ENCODE measurements at places on chromosomes 3 and 15.

DNA sequence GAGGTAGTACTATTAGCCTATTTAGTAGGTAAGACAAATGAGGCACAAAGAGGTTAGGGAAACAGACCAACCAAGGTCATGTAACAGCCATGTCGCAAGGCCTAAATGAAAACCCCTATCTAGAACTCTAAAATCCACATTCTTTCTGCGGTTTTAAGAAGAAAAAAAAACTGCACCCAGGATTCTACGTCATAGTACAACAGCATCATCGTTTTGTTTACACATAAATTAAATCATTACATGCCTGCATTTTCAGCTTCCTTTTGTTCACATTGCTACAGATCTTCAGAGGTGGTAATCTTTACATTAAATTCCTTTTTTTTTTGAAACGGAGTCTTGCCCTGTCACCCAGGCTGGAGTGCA is 548 bp upstream of the PSMD6 start:
- no peak for DNase-seq

GRCh38 chr3:172568701-172569100 is 45.5 kb upstream of the TNFSF10 start:
- no peak for DNase-seq

DNA sequence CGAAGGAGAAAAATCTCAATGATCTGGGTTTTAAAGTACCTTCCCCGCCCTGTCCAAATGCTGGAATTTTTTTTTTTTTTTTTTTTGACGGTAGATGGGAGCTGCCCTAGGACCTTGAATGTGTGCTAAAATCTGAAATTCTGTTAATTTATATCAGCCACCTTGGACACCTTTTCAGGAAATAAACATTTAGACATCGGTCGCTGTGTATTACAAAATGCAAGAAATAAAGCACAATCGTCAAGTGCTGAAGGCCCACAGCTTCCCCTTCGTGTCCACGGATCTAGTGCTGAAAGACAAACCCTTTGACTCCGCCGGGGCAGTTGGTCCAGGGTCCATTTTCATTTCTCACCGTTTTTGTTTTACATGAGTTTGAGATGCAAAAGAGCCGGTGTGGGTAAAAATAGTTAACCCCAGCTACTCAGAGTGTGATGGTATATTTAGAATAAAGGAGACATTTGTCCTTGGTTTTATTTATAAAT is 90.2 kb upstream of the CHD2 start:
- peak; percentile 53 for DNase-seq

DNA sequence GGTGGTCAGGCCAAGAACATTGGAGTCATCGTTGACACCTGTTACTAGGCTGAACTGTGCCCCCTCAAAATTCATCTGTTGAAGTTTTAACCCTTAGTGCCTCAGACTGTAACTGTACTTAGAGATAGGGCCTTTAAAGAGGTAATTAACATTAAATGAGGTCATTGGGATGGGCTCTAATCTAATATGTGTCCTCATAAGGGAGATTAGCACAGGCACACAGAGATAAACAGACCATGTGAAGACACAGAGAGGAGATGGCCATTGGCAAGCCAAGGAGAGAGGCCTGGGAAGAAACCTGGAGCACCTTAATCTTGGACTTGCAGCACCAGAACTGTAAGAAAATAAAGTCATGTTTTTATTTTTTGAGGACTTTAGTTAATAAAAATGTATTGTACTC is 59.6 kb downstream of the PLCL2 start:
- no peak for DNase-seq

GRCh38 chr3:122920986-122921385 is 106.6 kb downstream of the SEMA5B start:
- DNase-seq: no peak

DNA sequence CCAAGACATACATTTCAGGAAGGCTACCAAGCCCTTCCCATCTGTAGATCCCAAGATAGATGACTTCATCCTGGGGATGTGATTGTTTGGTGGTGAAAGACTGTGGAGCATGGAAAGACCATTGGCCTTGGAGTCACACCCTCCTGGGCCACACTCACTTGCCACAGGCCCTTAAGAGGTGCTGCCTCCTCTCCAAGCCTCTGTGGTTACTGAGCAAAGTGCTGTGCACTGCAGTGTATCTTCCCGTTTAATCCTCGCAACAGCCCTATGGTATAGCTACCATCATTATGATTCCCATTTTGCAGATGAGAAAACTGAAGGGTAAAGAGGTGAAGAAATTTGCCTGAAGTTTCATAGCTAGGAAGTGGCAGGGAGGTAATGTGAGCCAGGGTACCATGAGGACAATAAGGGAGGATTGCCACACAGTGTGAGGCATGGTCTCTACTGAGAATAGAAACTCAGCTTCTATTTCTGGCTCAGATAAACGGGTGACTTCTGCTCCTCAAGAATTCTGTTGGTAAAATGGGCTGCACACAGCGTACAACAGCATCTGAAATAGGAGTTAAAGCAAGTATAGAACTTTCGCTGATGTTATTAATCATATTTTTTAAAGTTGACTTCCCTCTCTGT is 23.9 kb upstream of the RHO start:
- no peak for DNase-seq

DNA sequence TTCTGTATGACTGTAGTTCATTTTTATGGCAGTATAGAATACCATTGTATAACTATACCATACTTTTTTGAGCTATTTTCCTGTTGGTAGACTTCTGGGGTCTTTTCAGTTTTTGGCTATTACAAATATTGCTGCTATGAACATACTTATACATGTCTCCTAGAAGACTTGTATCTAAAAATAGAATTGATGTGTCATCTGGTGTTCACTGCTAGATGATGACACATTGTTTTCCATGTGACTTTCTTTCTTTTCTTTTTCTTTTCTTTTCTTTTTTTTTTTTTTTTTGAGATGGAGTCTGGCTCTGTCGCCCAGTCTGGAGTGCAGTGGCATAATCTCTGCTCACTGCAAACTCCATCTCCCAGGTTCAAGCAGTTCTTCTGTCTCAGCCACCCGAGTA is 69.8 kb downstream of the SH3GL3 start:
- DNase-seq: no peak

DNA sequence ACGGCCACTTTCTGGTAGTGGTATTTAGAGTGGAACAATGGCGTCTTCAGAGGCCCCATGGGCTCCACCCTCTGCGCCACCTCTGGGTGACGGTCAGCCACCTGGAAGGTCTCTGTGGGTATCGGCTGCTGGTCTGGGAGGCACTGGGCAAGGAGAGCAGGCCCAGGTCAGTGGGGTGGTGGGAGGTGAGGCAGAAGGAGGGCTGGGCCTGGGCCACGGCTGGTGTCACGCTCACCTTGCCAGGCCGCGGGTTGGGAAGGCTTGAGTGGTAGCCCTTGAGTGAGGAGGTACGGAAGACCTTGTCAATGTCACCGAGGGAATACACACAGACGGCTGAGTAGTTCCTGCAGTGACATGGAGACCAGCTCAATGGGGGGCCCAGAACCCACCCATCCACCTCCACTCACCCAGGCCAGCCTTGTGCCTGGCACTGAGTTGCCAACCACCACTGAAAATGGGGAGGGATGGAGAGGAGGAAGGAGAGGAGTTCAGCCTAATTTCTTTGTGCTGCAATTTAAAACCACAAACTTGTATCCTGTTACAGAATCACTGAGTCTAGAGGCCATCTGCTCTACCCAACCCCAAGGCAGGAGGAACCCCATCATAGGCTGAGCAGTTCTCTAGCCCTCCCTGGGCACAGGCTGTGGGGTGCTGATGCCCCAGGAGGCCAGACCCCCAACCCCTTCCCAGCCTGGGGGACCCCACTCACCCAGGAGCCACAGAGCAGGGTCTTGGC is 19.0 kb downstream of the SEMA7A start:
- DNase-seq: no peak

- DNase-seq: no peak
Observed at GRCh38 chr3:127543441-127543840, 47.1 kb downstream of the TPRA1 start.

GRCh38 chr15:63967616-63968015 is 78.7 kb downstream of the DAPK2 start:
- no peak for DNase-seq

DNA sequence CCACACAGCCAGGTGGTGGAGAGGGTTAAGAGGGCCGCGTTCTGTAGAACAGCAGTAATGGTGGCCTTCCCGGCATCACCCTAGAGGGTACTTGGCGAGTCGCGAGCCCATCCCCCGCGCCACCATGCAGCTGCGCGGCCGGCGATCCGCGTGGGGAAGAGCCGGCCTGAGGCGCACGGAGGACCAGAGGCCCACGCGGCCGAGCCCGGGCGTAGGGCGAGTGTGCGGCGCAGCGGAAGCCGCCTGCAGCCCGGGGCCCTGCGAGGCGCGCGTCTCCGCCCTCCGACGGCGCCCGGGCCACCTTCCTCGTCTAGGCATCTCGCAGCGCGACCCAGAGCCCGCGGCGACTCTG is 423 bp downstream of the TKT start:
- DNase-seq: peak; percentile 46

DNA sequence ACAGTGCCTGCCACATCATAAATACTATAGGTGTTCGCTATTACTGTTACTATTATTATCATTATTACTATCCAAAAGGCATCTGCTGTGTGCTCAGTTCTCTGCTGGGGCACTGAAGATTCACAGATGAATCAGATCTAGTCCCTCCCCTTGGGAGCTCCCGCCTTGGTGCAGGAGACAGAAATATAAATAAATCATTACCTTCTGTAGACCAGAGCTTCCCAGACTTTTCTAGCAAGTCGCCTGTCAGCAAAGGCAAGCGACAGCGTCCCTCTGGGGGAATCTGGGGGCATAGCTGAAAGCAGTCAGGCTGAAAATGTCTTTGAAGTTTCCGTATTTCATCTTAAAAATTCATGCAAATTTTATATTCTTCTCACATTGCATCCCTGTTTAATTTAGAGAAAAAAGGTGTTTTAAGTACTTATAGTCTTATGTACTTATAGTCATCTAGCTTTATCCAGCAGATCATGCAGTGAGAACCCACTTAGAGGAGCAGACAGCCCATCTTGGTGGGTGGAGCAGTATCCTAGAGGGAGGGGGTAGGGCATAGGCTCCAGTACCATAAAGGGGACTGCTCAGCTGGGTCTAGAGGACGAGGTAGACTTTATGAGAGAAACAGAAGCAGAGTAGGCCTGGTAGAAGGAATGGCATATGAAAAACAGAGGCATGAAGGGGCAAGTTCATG is 10.4 kb upstream of the BRPF1 start:
- no peak for DNase-seq

GRCh38 chr3:101038393-101038792 is 45.2 kb upstream of the ABI3BP start:
- DNase-seq: no peak

DNA sequence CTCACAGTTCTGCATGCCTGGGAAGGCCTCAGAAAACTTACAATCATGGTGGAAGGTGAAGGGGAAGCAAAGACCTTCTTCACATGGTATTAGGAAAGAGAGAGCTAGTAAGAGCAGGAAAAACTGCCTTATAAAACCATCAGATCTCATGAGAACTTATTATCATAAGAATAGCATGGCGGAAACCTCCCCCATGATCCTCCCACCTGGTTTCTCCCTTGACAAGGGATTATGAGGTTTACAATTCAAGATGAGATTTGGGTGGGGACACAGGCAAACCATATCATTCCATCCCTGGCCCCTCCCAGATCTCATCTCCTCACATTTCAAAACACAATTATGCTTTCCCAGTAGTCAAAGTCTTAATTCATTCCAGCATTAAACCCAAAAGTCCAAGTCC is 34.6 kb upstream of the TMEM45A start:
- DNase-seq: no peak

- peak; percentile 5 for DNase-seq
Observed at GRCh38 chr3:113266738-113267137, 55.4 kb downstream of the BOC start.

GRCh38 chr3:78912687-78913086 is 855.1 kb downstream of the ROBO1 start:
- no peak for DNase-seq

DNA sequence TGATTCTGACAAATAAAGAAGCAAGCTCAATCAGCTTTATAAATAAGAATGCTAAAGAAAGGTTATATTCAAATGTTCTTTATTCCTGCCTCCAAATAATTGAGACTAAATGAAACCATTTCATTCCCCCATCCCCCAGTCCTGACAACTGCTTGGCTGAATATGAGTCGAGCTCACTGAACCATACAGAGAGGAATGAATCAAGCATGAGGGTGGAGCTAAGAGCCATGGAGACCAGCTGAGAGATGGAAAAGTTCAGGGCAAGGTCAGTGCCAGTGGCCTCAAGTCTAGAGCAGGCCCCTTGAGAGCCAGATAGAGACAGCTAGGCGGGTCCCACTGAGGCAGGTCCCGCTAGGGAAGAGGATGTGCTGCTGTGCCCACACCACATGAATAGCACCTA is 188.7 kb upstream of the EIF1B start:
- DNase-seq: no peak

GRCh38 chr3:119643528-119643927 is 16.9 kb downstream of the POPDC2 start:
- DNase-seq: no peak

DNA sequence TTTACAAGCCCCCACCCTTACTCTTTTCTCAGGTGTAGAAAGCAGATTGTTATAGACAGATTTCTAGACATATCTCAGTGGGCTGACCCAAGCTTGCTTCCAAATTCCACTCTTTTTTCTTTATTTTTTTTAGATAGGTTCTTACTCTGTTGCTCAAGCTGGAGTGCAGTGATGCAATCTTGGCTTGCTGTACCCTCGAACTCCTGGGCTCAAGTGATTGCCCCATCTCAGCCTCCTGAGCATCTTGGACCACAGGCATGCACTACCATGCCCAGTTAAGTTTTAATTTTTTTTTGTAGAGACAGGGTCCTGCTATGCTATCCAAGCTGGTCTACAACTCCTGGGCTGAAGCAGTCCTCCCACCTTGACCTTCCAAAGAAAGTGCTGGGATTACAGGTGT is 53.5 kb upstream of the ADAMTS9 start:
- no peak for DNase-seq

DNA sequence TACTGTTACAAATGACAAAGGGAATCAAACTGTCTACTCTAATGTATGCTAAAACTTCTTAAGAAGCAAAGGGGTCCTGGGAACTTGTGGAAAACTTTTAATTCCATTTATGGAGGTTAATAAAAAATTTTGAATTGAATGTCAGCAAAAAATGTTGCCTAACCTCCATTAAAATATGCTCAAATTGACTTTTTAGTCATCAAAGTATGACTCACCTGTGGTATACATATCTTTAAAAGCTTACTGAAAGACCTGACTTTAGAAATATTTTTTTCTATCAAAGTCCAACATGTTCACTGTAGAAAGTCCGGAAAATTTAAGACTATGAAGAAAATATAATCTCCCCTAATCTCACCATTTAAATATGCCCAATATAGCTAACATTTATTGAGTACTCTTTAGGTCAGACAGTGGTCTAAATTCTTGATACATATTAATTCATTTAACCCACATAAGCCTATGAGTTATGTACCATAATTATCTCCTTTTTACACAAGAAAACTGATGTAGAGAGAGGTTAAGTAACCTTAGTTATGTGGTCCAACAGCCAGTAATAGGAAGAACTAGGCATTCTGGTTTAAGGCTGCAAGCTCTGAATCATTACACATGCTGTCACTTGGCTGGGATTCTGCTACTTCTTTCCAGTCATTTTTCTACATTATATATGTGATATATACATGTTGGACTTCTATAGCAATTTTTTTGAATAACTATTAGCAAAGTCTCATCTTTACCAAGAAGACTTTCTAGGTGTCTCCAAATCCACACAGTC is 83.6 kb downstream of the PDZRN3 start:
- DNase-seq: no peak

GRCh38 chr3:59056706-59057105 is 6.9 kb upstream of the CFAP20DC start:
- DNase-seq: no peak

Data from activated CD4-positive, alpha-beta T cell treated with anti-CD3 and anti-CD28 coated beads, Interleukin-2, amount 50 U/mL, for 48 hours (primary cell).